ENCODE measurements at places on chromosomes 3 and 15. TPM values are rescaled to one million over a fixed set of nuclear protein-coding genes. Genes with fewer than 3 reads are reported as not detected.

DNA sequence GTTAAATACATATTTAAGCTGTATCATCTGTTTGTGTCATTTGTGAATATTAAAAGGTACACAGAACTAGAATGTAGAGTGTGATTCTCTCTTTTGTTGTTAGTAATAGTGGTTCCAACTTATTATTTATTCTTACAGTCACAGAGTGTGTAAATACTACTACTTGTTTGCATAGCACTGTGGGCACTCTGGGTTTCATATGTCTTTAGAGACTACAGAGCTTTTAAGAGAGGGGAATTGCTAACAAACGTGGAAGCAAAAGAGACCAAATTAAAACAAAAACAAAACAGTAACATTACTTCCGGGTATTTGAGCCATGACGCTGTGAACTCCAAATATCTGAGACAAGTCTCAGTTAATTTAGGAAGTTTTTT lies 828.0 kb upstream of the DPPA4 start:
- DNase-seq: no peak

BNC1 gene
- not detected for total RNA-seq

GRCh38 chr15:69652751-69653305 lies 200.2 kb downstream of the RPLP1 start:
- DNase-seq: no peak

- DNase-seq: no peak
Measured at GRCh38 chr15:94894056-94894455, 662.7 kb downstream of the MCTP2 start.

GRCh38 chr15:25226360-25226759 lies 212.5 kb downstream of the UBE3A start:
- DNase-seq: no peak

GRCh38 chr3:197458179-197458707 lies 97.5 kb downstream of the BDH1 start:
- DNase-seq: peak; percentile 67

CFAP91 gene
- total RNA-seq: 0.68 TPM

CEMIP gene
- total RNA-seq: not detected

- no peak for DNase-seq
Measured at GRCh38 chr3:127786353-127787070, 35.8 kb downstream of the MGLL start.

DNA sequence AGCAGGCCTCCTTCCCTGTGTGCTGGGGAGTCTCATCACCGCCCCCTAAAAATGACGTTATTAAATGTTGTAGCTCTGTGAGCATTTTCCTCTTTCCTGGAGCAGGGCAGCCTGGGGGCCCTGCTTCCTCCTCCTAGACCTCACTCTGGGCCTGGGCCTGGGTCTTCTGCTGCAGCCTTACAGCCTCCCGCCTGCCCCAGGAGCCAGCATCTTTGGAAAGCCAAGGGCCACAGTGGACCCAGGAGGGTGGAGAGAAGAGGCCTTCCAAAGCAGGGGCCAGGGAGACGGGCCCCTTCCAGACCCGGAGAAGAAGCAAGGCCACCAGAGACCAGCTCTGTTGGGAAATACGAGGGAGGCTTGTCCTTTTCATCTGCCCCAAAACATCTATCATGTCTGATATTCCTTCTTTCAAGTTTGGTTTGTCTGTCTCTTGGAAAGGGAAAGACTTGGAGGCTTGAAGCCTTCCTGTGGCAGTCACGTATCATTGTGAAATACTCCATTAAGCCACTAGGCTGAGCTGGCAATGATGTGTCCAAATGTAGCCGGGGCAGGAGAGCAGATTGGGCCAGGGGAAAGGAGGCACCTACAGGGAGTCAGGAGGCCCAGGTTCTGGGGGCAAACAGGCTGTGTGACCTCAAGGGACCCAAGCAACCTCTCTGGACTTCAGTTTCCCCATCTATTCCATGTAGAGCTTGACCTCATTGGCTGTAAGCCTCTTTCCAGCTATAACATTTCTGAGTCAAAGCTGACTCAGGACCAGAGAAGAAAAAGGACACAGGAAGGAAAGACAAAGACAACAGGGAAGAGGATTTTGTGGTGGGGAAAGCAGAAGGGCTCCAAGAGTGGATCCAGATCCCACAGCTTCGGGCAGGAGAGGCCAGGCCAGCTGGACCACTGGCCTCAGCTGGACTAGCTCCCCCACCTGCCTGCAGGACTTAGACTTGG lies 31.1 kb downstream of the CYP11A1 start:
- DNase-seq: no peak

PLSCR4 gene
- not detected for total RNA-seq
